ENCODE measurements at places on chromosomes 7 and 10. TPM values are rescaled to one million over a fixed set of nuclear protein-coding genes. Genes with fewer than 3 reads are reported as not detected.
A peak's percentile ranks its signal among the peaks of the same experiment; 100 is the strongest.

GRCh38 chr10:61923210-61923949 is 21.9 kb downstream of the ARID5B start:
- no peaks in the 10 kb centered on the region for H3K27me3 ChIP-seq
- no peak overlapping the region for H3K4me3 ChIP-seq
- peaks cover 3% of the 10 kb centered on the region for H3K4me1 ChIP-seq
- no peaks in the 10 kb centered on the region for H3K36me3 ChIP-seq

DNA sequence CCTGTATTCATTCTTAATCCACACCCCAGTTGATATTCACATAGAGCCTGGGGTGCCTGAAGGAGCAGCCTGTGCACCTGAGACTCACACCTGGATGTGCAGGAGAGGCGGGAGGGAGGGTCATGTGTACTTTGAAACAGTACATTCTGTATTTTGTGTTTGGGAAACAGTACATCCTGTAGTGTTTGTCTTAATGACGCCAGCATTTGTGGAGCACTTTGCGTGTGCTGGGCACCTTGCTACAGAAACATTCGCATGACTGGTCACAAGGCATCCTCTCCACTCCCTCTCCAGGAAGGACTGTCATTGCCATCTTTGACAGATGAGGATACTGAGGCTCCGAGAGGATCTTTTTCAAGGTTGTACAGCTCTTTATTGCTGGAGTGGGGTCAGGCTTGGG is 132.1 kb downstream of the TACC2 start:
- H3K4me1 ChIP-seq = peaks cover 9% of the 10 kb centered on the region
- H3K27me3 ChIP-seq = no peaks in the 10 kb centered on the region
- H3K4me3 ChIP-seq = no peak overlapping the region
- no peak overlapping the region for H3K27ac ChIP-seq

The PPP1R3A gene
- total RNA-seq = 0.54 TPM

- H3K27me3 ChIP-seq = no peaks in the 10 kb centered on the region
- H3K36me3 ChIP-seq = no peaks in the 10 kb centered on the region
- no peak overlapping the region for H3K27ac ChIP-seq
- ATAC-seq = no peak
- peaks cover 3% of the 10 kb centered on the region for H3K4me1 ChIP-seq
Observed at GRCh38 chr7:106767078-106767477, 98.0 kb upstream of the PIK3CG start.

The LGI1 gene
- 1.9 TPM for total RNA-seq

The ELN gene
- 703 TPM for total RNA-seq

The NPSR1 gene
- not detected for total RNA-seq

- ATAC-seq = no peak
- no peaks in the 10 kb centered on the region for H3K36me3 ChIP-seq
- H3K4me3 ChIP-seq = peak overlapping the region; percentile 84
- no peaks in the 10 kb centered on the region for H3K4me1 ChIP-seq
- no peaks in the 10 kb centered on the region for H3K27me3 ChIP-seq
- H3K27ac ChIP-seq = peak overlapping the region; percentile 95
Observed at GRCh38 chr10:33336582-33337325, 2.3 kb upstream of the NRP1 start.
